ENCODE measurements at places on chromosomes 16 and 17. TPM values are rescaled to one million over a fixed set of nuclear protein-coding genes. Genes with fewer than 3 reads are reported as not detected.

Gene TLCD2
- polyA plus RNA-seq, result 4.6 TPM

Gene NXPH3
- polyA plus RNA-seq, result 26.4 TPM

Gene CNTD1
- polyA plus RNA-seq, result 0.71 TPM

Gene OR1A1
- not detected for polyA plus RNA-seq

Gene TMIGD1
- not detected for polyA plus RNA-seq

Gene KRTAP4-5
- not detected for polyA plus RNA-seq

Gene FCSK
- 11.0 TPM for polyA plus RNA-seq

Gene GCGR
- 0.16 TPM for polyA plus RNA-seq

Gene CCL8
- 0.44 TPM for polyA plus RNA-seq

Gene TNFSF13
- 22.3 TPM for polyA plus RNA-seq

Gene NPTX1
- 2.3 TPM for polyA plus RNA-seq

Gene GP2
- 0.95 TPM for polyA plus RNA-seq

Gene TVP23A
- polyA plus RNA-seq, result 0.53 TPM

Gene CACNG5
- polyA plus RNA-seq, result not detected

Gene INO80E
- 82.3 TPM for polyA plus RNA-seq

Gene FN3K
- 13.4 TPM for polyA plus RNA-seq

Gene SDF2
- 73.1 TPM for polyA plus RNA-seq

Gene PABPN1L
- polyA plus RNA-seq, result not detected

Gene SLC5A2
- 2.8 TPM for polyA plus RNA-seq

Gene ALOX15
- 0.06 TPM for polyA plus RNA-seq

Gene DHRS7C
- polyA plus RNA-seq, result 0.16 TPM

Gene HCRT
- not detected for polyA plus RNA-seq

Gene ARHGDIG
- 0.95 TPM for polyA plus RNA-seq

Gene TNFRSF17
- not detected for polyA plus RNA-seq

Gene PPP1R27
- not detected for polyA plus RNA-seq

Gene GLIS2
- polyA plus RNA-seq, result 22.1 TPM

Gene MYO1C
- polyA plus RNA-seq, result 125 TPM

Gene KIF2B
- not detected for polyA plus RNA-seq

Gene JMJD8
- 91.4 TPM for polyA plus RNA-seq

Gene MXRA7
- 432 TPM for polyA plus RNA-seq

Gene KCNH4
- 0.49 TPM for polyA plus RNA-seq

Gene MT4
- not detected for polyA plus RNA-seq

Gene JUP
- 53.8 TPM for polyA plus RNA-seq

Gene MYH1
- not detected for polyA plus RNA-seq

Gene OR1F1
- polyA plus RNA-seq, result not detected

Gene SEPTIN1
- 3.5 TPM for polyA plus RNA-seq

Gene CCL14
- polyA plus RNA-seq, result 184 TPM

Gene NEUROD2
- polyA plus RNA-seq, result not detected

Gene VPS4A
- polyA plus RNA-seq, result 36.7 TPM

Gene ITGB4
- polyA plus RNA-seq, result 64.8 TPM

Gene ACSM2A
- polyA plus RNA-seq, result 0.33 TPM

Gene KRT33B
- polyA plus RNA-seq, result not detected

Gene CORO6
- polyA plus RNA-seq, result 35.0 TPM

Gene MYL4
- 0.53 TPM for polyA plus RNA-seq

Gene OSGIN1
- polyA plus RNA-seq, result 11.9 TPM

Gene SDR42E1
- polyA plus RNA-seq, result 1.3 TPM

Gene CCL15
- 1.3 TPM for polyA plus RNA-seq

Gene CDC42EP4
- polyA plus RNA-seq, result 56.2 TPM

Gene RCVRN
- 0.48 TPM for polyA plus RNA-seq

Gene ICAM2
- 38.3 TPM for polyA plus RNA-seq

Gene EPN2
- polyA plus RNA-seq, result 46.2 TPM

Gene FBXW10
- 0.03 TPM for polyA plus RNA-seq

Gene KRTAP4-1
- polyA plus RNA-seq, result not detected

Gene TBC1D3
- polyA plus RNA-seq, result 0.06 TPM

Gene PRAC2
- polyA plus RNA-seq, result 1.7 TPM

Gene NAGS
- polyA plus RNA-seq, result 2.1 TPM
